T-cell (primary cell): ENCODE measurements at places on chromosomes 11 and 22. TPM values are rescaled to one million over a fixed set of nuclear protein-coding genes. Genes with fewer than 3 reads are reported as not detected.

DNA sequence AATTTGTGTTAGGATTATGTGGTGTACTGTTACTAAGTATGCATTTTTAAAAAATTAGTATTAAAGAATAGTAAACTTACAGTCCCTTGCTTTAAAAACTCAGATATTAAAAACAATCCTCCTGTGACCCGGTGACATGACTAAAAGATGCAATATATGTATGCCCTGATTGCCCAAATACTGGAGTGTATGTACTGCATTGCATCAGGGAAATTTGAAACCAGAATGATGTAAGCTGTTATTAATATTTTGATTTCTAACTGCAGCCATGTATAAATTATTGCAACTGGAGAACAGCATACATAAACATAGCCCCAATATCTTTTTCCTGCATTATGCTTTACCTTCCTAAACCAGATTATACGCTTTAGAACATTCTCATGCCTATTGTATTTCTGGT, 3.7 kb upstream of the HSPA8 start:
- DNase-seq, result no peak
- H3K4me3 ChIP-seq, result no peak overlapping the region
- H3K4me1 ChIP-seq, result peaks cover 41% of the 10 kb centered on the region
- H3K27me3 ChIP-seq, result no peaks in the 10 kb centered on the region
- peaks cover 8% of the 10 kb centered on the region for H3K36me3 ChIP-seq

The KRTAP5-1 gene
- not detected for total RNA-seq

DNA sequence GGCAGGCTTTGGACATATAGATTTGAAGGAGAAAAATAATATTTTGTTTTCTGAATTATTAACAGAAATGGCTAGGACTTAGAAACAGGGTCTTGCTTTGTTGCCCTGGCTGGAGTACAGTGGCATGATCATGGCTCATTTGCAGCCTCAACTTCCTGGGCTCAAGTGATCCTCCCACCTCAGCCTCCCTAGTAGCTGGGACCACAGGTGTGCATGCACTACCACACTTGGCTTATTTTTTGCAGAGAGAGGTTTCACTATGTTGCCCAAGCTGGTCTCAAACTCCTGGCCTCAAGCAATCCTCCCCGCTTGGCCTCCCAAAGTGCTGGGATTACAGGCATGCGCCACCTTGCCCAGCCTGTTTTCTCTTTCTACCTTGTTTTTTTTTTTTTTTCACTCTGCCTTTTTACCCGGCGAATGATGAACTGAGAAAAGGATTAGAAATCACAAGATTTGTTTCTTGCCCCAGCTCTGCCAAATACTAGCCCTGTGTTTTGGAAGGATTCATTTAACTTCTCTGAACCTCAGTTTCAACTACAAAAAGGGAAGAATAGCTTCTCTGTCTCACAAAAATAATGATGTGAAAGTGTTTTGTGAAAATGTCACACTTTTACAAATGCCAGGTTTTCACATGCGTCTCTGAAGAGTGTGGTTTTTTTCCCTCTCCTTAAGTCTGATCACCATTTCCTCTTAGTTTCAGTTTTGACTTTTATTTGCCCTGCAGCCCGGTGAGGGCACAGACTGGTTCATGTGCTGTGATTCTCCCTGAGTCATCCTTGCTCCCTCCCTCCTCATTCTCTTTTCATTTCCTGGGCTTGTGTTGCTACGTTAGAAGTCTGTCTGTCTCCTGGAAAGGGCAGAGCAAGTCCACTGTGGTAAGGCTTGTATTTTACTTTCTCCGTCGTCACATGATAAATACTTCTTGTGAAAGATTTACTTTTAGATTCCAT, 67.7 kb downstream of the BCL2L13 start:
- H3K36me3 ChIP-seq, result peaks cover 12% of the 10 kb centered on the region
- peak overlapping the region; percentile 15 for H3K4me3 ChIP-seq
- no peaks in the 10 kb centered on the region for H3K27me3 ChIP-seq
- no peak for DNase-seq
- H3K27ac ChIP-seq, result peak overlapping the region; percentile 0

DNA sequence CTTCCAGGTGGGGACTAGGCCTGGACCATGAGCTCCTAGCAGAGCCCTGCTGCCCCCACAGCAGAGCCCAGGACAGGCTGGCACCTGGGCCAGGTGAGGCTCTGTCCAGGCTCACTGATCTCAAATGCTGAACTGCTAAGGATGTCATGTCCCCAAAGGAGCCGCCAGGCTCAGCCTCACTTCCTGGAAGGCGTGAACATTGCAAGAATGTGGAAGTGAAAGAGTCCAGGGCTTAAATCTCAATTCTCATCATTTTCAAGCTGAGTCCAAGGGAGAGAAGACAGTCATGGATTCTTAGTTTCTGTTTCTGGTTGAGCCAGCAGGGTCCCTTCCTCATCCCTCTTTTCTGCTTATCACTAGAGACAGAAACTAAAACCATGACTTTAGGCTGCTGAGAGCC, 5.0 kb downstream of the ASCL2 start:
- DNase-seq, result no peak
- H3K27ac ChIP-seq, result peak overlapping the region; percentile 30
- H3K36me3 ChIP-seq, result no peaks in the 10 kb centered on the region
- H3K27me3 ChIP-seq, result no peaks in the 10 kb centered on the region
- peaks cover 4% of the 10 kb centered on the region for H3K4me1 ChIP-seq

DNA sequence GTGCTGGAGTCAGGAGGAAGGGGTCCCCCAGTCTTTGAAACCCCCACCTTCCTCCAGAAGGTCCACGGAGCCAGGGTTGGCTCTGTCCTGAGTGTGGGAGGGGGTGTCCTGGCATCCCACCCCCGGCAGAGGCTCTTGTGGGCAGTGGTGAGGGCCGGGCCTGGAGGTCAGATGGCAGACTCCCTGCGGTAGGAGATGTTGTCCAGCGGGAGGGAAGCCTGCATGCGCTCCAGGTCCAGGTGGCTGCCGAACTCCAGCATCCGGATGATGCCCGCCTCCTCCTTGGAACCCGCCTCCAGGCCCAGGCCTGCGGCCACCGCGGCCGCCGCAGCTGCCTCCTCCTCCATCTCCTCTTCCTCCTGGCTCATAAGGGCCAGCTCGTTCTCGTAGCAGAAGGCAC, 28.4 kb downstream of the KCNJ4 start:
- no peaks in the 10 kb centered on the region for H3K27me3 ChIP-seq
- H3K36me3 ChIP-seq, result no peaks in the 10 kb centered on the region
- DNase-seq, result no peak
- H3K4me3 ChIP-seq, result no peak overlapping the region
- H3K27ac ChIP-seq, result no peak overlapping the region
- H3K4me1 ChIP-seq, result no peaks in the 10 kb centered on the region

GRCh38 chr22:37443977-37444376, 16.7 kb upstream of the ELFN2 start:
- no peak overlapping the region for H3K4me3 ChIP-seq
- no peak overlapping the region for H3K27ac ChIP-seq
- H3K27me3 ChIP-seq, result no peaks in the 10 kb centered on the region
- H3K4me1 ChIP-seq, result no peaks in the 10 kb centered on the region
- H3K36me3 ChIP-seq, result no peaks in the 10 kb centered on the region
- DNase-seq, result no peak

The CASP5 gene
- total RNA-seq, result not detected

The TUBA8 gene
- total RNA-seq, result 3.3 TPM

- H3K4me3 ChIP-seq, result no peak overlapping the region
- H3K36me3 ChIP-seq, result peaks cover 4% of the 10 kb centered on the region
- peaks cover 2% of the 10 kb centered on the region for H3K4me1 ChIP-seq
Measured at GRCh38 chr22:42992092-42992491, 22.9 kb downstream of the PACSIN2 start.

GRCh38 chr11:37612146-37612545, 1014.1 kb upstream of the RAG2 start:
- H3K4me3 ChIP-seq, result no peak overlapping the region
- H3K4me1 ChIP-seq, result no peaks in the 10 kb centered on the region
- no peaks in the 10 kb centered on the region for H3K36me3 ChIP-seq
- no peaks in the 10 kb centered on the region for H3K27me3 ChIP-seq

- no peaks in the 10 kb centered on the region for H3K27me3 ChIP-seq
- no peak overlapping the region for H3K4me3 ChIP-seq
- no peaks in the 10 kb centered on the region for H3K4me1 ChIP-seq
- no peaks in the 10 kb centered on the region for H3K36me3 ChIP-seq
- H3K27ac ChIP-seq, result no peak overlapping the region
Measured at GRCh38 chr11:111066846-111067245, 178.7 kb upstream of the POU2AF2 start.

DNA sequence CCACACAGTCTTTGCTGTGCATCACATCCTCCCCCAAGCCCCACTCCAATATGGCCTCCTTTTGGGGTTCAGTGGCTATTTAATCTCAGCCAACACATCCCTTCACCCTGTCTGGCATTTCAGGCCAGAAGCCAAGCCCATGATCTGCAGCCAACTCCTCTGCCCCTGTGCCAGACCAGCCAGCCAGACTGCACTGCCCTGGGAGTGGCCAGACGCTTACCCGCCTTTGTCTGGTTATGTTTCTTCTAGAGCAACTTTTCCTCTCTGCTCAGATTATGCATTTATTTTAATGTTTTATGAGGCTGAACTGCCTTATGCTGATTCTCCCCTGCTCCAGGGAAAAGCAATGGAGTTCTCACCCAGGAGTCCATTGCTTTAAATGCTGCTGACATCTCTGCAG, 206.7 kb upstream of the TBCEL start:
- peaks cover 40% of the 10 kb centered on the region for H3K27me3 ChIP-seq
- no peaks in the 10 kb centered on the region for H3K36me3 ChIP-seq
- no peak overlapping the region for H3K27ac ChIP-seq
- no peak overlapping the region for H3K4me3 ChIP-seq
- DNase-seq, result no peak
- H3K4me1 ChIP-seq, result no peaks in the 10 kb centered on the region

The SYT9 gene
- total RNA-seq, result not detected

DNA sequence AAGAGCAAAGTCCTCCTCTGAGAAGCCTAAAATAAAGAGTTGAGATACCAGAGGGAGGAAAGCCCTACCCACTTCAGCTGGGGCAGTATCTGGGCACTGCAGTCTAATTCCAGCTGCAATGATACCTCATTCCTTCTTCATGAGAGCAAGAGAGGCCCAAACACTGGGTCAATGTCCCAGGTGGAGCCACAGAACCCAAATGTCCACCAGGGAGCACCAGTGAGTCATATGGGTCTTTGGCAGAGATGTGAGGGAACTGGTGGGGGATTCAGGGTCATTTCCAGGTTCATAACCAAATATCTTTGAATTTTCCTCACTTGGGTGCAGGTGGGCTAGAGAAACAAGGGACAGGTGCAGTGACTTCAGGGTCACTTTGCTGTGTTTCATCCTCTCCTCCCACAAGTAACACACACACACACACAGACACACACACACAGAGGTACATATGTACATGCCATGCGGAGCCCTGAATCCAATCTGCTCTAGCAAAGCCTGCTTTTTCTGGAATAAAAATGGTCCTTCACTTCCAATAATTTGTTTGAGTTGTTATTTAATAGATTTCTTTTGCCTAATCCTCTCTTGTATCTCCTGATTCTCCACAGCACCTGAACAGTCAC, 585.4 kb downstream of the SOX6 start:
- no peaks in the 10 kb centered on the region for H3K4me1 ChIP-seq
- no peaks in the 10 kb centered on the region for H3K27me3 ChIP-seq
- H3K36me3 ChIP-seq, result no peaks in the 10 kb centered on the region
- no peak overlapping the region for H3K4me3 ChIP-seq
- DNase-seq, result no peak

The NCR3LG1 gene
- 2.6 TPM for total RNA-seq

GRCh38 chr11:111737444-111738210, 28.6 kb downstream of the PPP2R1B start:
- H3K27me3 ChIP-seq, result no peaks in the 10 kb centered on the region
- no peak overlapping the region for H3K27ac ChIP-seq
- no peaks in the 10 kb centered on the region for H3K36me3 ChIP-seq

DNA sequence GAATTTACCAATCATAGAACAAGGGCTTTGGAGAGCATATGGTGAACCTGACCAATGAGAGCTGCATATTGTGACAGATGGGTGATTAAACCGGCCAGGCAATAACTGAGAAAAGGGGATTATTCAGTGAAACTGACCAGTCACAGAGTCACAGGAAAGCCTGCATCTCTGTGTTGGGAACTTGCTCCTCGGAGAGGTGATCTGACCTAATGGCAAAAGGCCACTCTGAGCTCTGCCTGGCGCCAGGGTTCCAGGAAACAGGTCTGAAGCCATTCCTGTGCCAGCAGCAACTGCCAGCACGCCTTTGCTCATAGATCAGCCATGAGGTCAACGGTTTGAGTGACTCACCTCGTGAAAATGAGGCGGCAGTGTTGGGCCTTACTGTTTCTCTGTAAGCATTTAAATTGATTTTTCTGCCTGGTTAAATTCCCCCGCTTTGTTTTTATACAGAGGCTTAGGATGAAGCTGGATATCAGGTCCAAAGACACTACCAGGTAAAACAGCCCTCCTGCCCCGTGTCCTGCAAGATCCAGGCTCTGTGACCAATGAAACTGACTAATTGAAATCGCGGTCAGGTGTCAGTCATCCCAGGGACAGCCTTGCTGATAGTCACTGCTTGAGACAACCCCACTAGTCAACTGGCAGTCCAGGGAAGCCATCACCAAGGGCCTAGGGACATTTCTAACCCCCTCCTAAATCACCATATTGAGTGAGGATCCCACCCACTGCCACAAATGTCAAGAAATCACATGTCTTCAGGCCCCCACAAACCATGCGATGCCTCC, 35.8 kb upstream of the MYOD1 start:
- no peak overlapping the region for H3K4me3 ChIP-seq
- no peak overlapping the region for H3K27ac ChIP-seq
- peaks cover 7% of the 10 kb centered on the region for H3K27me3 ChIP-seq
- H3K36me3 ChIP-seq, result no peaks in the 10 kb centered on the region
- no peaks in the 10 kb centered on the region for H3K4me1 ChIP-seq

DNA sequence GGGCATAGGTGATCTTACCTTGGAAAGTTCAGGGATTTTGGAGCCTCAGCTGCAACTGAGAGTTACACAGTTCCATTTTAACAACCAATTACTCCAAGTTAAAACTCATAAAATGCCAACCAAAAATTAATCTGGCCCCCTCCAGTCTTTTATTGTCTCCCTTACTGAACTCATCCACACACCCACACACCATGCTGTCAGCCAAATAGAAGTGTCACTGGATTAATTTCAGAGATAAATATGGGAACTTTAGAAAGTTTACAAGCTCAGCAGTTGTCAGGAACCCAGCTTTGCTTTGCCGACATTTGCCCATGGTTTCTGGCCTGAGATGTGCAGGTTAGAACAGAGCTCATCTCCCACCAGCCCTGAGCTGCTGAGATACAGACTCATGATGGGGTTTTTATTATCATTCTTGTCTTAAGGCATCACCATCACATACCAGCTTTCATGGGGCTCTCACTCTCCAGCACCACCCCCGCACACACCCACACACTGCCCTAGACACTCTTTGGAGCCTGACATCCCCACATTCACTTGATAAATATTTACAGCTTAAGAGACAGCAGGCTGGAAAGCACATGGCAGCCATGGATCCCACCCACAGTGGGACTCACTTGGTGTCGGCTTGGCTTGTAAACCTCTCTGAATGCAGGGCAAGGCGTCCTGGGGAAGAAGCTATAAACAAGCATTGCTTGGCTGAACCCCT, 23.7 kb upstream of the CTR9 start:
- H3K4me1 ChIP-seq, result peaks cover 6% of the 10 kb centered on the region
- no peak overlapping the region for H3K27ac ChIP-seq
- H3K36me3 ChIP-seq, result no peaks in the 10 kb centered on the region
- H3K27me3 ChIP-seq, result peaks cover 19% of the 10 kb centered on the region

GRCh38 chr11:133985981-133986944, 29.5 kb upstream of the IGSF9B start:
- no peak overlapping the region for H3K4me3 ChIP-seq
- H3K27ac ChIP-seq, result no peak overlapping the region
- H3K4me1 ChIP-seq, result peaks cover 3% of the 10 kb centered on the region
